ENCODE measurements at places on chromosomes 12 and 14.

DNA sequence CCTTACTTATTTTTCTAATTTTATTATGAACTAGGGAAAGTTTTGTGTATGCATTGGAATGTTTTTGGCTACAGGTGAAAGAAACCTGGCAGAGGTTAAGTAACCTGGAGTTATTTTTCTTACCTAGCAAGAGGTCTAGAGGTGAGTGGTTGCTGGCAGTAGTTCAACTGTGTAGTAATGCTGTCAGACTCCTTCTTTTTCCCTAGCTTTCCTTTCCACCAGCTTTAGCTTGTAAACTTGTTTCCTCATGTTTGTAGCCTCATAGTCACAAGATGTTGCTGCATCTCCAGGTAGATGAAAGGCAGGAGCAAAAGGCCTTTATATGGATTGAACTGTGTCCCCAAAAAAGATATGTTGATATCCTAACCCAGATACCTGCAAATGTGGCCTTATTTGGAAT lies 105.1 kb upstream of the AMIGO2 start:
- no peak for DNase-seq

- no peak for DNase-seq
These were observed 10.7 kb upstream of the TXNRD1 start for GRCh38 chr12:104204690-104205480.

DNA sequence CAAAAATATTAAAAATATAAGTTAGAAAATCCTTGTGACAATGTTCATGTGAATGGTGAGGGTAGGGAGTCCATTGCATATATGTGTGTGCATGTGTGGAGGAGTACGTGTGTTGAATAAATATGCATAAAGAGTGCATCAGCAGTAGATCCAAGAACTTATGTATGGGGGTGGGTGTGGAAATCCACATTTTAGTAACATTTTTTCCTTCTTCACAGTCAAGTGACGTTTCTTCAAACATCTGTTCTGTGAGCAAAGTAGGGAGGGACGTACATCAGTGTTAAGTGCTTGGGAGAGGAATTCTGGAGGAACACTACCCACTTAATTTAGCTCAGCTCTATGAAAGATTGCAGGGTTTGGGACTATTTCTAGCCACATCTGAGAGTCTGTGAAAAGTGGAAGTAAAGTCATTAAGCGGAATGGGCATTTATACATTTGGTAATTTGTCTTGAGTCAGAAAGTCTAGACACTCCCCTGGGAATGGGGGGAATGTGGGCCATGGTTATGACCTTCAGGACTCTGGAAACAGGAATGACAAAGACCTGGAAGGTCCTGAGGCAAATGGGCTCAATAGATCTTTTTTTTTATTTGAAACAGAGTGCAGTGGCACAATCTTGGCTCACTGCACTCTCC lies 156.4 kb upstream of the PLXNC1 start:
- DNase-seq, result no peak

GRCh38 chr14:95529216-95529615 lies 5.6 kb upstream of the GLRX5 start:
- no peak for DNase-seq

GRCh38 chr12:45557016-45557415 lies 172.5 kb upstream of the ARID2 start:
- DNase-seq, result no peak

GRCh38 chr14:87158283-87158682 lies 834.7 kb downstream of the GALC start:
- DNase-seq, result no peak

- DNase-seq, result no peak
These were observed 68.2 kb upstream of the FOXN3 start for GRCh38 chr14:89485264-89485663.

DNA sequence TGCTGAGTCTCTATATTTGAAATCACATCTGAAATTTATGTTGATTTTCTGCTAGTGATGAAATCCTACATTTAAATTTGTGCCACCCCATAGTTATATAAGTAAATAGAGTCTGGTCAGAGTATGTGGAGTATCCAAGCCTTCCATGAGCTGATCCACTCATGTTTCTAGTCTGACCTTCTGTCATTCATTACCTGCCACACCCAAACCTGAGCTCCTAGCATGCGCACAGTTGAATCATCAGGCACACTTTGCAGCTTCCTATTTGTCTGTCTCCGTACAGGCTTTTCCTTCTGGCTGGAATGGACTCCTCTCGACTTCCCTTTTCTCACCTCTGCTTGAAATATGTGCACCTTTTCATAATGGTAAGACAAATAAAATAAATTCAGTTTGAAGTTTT lies 45.3 kb upstream of the LRIG3 start:
- no peak for DNase-seq

DNA sequence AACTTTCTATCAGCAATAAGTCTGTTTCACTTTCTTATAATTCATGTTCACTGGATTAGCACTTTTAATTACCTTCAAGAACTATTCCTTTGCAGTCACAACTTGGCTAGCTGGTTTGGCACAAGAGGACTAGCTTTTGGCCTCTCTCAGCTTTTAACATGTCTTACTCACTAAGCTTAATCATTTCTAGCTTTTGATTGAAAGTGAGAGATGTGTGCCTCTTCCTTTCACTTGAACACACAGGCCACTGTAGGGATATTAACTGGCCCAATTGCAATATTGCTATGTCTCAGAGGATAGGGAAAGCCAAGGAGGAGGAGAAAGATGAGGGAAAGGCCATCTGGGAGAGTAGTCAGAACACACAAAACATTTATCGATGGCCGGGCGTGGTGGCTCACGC lies 92.7 kb downstream of the PRICKLE1 start:
- no peak for DNase-seq

- no peak for DNase-seq
These were observed 16.4 kb upstream of the RNASE12 start for GRCh38 chr14:20607617-20608016.

GRCh38 chr12:98344046-98344930 lies 171.1 kb upstream of the TMPO start:
- no peak for DNase-seq

DNA sequence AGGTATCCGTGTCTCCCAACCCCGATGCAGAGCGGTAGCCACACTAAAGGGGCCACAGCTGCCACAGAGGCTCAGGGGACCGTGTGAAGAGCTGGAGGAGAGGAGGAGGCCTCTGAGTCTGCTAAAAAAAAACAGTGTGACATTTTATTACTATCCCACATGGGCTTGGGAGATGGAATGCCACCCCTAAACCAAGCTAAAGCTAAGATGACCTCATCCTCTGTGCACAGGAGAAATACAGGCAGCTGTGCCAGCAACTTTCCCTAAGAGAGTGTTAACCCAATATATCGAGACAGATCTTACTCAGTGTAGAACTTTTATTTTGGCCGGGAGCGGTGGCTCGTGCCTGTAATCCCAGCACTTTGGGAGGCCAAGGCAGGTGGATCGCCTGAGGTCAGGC lies 18.0 kb downstream of the BCL2L14 start:
- DNase-seq, result no peak

DNA sequence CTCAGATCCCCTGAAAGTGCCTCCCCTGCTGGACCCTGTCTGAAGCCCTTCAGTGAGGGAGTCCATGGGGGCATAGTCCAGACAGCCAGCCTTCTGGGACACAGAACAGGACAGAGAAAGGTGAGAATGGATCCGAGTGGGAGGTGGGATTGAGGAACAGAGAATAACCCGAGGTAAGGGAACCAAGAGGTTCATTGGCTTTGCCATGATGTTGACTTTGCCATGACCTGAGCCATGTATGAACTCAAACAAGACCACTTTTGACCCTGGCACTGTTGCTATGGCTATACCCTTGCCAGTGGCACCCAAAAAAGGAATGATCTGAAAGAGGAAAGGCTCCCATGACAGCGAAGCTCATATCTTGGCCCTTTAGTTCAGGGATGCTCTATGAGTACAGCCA lies 22.6 kb upstream of the VDR start:
- DNase-seq, result no peak

DNA sequence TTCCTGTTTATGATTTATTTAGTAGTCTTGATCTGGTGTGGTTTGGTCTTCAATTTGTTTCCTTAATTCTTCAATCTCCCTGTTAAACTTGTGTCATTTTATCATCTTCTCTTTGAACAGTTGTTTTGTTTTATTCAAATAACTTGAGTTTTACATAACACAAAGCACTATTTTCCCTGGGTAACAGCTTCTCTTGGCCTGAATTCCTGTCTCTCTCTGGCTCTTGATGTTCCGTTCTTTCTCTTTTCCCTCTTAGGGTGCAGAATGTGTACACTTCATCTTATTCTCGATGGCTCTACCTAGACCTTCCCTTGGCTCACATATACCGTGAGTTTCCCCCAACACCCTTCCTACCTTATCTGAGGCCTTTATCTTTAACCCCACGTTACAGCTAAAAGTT lies 36.8 kb upstream of the VPS33A start:
- no peak for DNase-seq

DNA sequence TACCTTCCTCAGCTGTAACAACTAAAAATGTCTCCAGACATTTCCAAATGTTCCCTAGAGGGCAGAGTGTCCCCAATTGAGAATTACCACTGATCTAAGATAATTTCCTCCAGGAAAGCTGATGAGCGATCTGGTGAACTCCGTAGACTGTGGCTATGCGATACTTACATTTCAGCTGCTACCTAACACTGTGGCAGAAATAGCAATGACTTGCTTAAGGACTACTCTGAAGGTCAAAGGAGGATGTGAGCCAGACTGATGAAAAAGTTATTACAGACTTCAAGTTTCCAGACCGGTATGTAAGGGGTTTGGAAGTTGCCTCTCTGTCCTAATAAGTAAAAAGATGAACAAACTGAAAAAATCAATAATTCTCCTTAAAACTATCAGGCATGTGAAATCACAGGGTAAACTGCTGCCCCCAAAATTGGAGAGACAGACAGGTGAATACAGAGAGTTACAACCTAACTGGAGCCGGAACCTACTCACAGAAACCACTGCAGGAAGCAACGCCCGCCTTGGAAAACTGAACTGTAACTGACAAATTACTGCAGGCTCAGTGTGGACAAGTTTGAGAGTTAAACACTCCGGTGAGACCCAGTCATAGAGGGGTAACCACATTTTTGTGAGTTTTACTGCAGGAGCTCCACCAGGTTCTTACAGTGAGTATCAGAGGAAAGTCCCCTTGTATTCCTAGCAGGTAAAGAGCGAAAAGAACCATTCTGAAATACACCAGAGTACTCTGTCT lies 60.0 kb upstream of the PARP11 start:
- DNase-seq, result no peak

DNA sequence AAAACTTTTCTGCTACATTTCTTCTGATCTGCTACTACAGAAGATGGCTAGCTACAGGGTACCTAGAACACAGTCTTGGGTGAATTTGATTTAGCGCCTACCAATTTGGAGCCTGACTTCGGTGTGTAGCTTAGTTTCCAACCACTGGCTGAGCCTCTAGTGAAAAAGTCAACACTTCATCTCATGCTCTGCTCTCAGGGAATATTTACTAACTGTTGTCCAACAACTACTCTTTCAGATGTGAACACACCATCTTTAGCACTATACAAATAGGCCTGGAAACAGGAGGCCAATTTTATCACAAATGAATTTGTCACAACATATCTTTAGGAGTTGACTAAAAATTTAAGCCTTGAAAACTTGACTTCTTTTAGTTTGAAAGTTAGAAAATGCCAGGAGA lies 167.9 kb downstream of the NELL2 start:
- no peak for DNase-seq

GRCh38 chr14:74579447-74580274 lies 32.4 kb downstream of the LTBP2 start:
- DNase-seq, result no peak

GRCh38 chr12:132998741-132999140 lies 12.6 kb downstream of the ZNF26 start:
- no peak for DNase-seq

GRCh38 chr12:72269491-72269890 lies 2.7 kb upstream of the TRHDE start:
- DNase-seq, result no peak

DNA sequence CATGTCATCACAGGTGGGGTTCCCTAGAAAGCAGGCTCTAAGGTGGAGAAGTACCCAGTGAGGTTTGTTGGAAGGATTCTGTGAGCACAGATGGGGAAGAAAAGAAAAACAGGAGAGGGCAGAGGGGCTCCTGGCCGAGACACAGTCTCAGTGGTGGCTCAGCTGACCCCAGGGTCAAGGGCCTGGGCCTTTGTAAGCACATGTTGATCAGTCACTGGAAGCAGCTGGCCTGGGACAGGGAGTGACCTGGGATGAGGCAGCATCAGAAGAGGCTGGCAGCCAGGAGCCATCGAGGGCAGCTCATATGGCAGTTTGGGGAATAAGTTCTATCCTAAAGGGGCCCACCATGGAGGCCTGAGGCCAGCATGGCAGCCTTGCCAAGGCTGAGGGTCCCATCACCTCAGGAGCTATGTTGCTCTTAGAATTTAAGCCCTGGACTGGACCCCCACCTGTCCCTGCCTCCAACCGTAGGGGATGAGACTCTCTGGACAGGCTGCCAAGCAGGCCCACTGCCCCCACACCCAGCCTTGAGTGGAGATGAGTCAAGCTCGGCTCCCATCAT lies 6.3 kb upstream of the TMEM179 start:
- DNase-seq, result no peak

- no peak for DNase-seq
These were observed 72.9 kb upstream of the KRAS start for GRCh38 chr12:25323581-25323982.

DNA sequence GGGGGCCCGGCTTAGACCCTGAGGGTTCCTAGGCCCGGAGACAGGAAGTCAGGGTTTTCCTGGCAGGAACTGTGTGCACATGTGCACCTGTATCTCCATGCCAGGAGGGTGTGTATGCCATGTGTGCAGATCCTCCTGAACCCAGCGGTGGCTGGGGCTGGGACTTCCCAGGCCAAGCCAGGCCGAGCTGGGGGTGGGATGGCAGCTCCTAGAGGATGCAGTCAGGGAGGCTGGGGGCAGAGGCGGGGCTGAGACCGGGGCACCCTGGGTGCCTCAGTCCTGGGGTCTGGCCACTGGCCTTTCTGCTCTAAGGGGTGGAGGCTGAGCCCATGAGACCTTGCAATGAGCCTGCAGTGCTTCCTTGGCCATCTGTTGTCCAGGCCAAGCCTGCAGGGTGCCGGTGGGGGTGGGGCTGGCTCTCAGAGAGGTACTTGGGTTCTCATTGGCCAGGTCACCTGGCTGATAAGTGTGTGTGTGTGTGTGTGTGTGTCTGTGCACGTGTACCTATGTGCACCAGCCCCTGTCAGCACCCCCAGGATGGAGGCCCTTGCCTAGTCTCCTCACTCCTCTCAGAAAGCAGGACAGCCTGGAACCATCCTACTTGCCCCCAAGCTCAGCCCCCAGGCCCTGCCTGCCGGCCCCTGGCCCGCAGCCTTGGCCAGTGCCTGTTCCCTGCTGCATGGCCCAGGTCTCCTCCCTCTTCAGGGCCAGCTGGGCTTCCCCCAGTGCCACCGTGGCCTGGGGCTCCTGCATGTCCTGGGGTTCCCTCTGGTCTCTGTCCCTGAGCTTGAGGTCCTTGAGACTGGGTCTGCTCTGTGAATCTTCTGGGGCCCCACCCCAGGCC lies 10.6 kb upstream of the TNFAIP2 start:
- no peak for DNase-seq

- DNase-seq, result no peak
These were observed 51.0 kb downstream of the PRKCH start for GRCh38 chr14:61372379-61372778.

Data from stimulated activated CD8-positive, alpha-beta memory T cell treated with anti-CD3 and anti-CD28 coated beads, Interleukin-4, amount 100 ng/mL, for 1 hour (primary cell).